Mesangial cell (primary cell): ENCODE measurements at places on chromosomes 16 and 17. TPM values are rescaled to one million over a fixed set of nuclear protein-coding genes. Genes with fewer than 3 reads are reported as not detected.

Gene NPIPA7
- total RNA-seq = 1.5 and 4.4 TPM in 2 replicates

Gene DPEP3
- not detected in 2 replicates for total RNA-seq

Gene CLUH
- total RNA-seq = 82.5 and 98.7 TPM in 2 replicates

Gene RND2
- total RNA-seq = 0.33 and 1.0 TPM in 2 replicates

Gene CCL1
- not detected in 2 replicates for total RNA-seq

Gene CCL2
- 1.5 and 5.4 TPM in 2 replicates for total RNA-seq

Gene KRT36
- not detected in 2 replicates for total RNA-seq

Gene METTL22
- total RNA-seq = 28.2 and 29.2 TPM in 2 replicates

Gene SHISA9
- total RNA-seq = 4.2 and 4.7 TPM in 2 replicates

Gene UBALD2
- total RNA-seq = 16.5 and 35.5 TPM in 2 replicates

Gene TEKT1
- total RNA-seq = not detected in 2 replicates

Gene IL32
- total RNA-seq = 128 and 172 TPM in 2 replicates

Gene ERN1
- total RNA-seq = 3.9 and 7.4 TPM in 2 replicates

Gene STH
- total RNA-seq = not detected in 2 replicates

Gene SCN4A
- under 0.01 TPM in 2 replicates for total RNA-seq

Gene TOM1L1
- 30.6 and 45.4 TPM in 2 replicates for total RNA-seq

Gene ARHGDIG
- total RNA-seq = 0.33 and 0.89 TPM in 2 replicates

Gene RDM1
- total RNA-seq = 0.25 and 1.3 TPM in 2 replicates

Gene GPR179
- under 0.01 TPM in 1 of 2 replicates, not detected in the other for total RNA-seq

Gene ACSM2A
- 0.13 TPM in 1 of 2 replicates, not detected in the other for total RNA-seq

Gene DHRS7C
- not detected in 2 replicates for total RNA-seq

Gene KRTAP16-1
- not detected in 2 replicates for total RNA-seq

Gene NFATC2IP
- 17.2 and 26.7 TPM in 2 replicates for total RNA-seq

Gene GNAO1
- under 0.01 and 0.33 TPM in 2 replicates for total RNA-seq

Gene SPATA22
- total RNA-seq = 0.38 TPM in 1 of 2 replicates, not detected in the other

Gene CMTM4
- total RNA-seq = 17.3 and 46.8 TPM in 2 replicates

Gene MEIOB
- total RNA-seq = 3.6 and 3.8 TPM in 2 replicates

Gene NOD2
- total RNA-seq = under 0.01 TPM in 1 of 2 replicates, not detected in the other

Gene EFCAB5
- total RNA-seq = 0.13 TPM in 1 of 2 replicates, not detected in the other

Gene ACSF3
- 23.8 and 33.8 TPM in 2 replicates for total RNA-seq

Gene CRYBA1
- total RNA-seq = not detected in 2 replicates

Gene SLFN13
- total RNA-seq = 1.8 and 10.1 TPM in 2 replicates

Gene KCNH6
- total RNA-seq = not detected in 2 replicates

Gene AURKB
- 6.2 and 163 TPM in 2 replicates for total RNA-seq

Gene GRB7
- 11.4 and 31.8 TPM in 2 replicates for total RNA-seq

Gene NKD1
- under 0.01 and 0.38 TPM in 2 replicates for total RNA-seq

Gene LITAFD
- total RNA-seq = not detected in 2 replicates

Gene AARSD1
- total RNA-seq = 22.8 and 30.0 TPM in 2 replicates

Gene TBC1D3G
- total RNA-seq = not detected in 2 replicates
